ENCODE measurements at places on chromosomes 5 and 9.

- DNase-seq: no peak
These were observed 599 bp downstream of the MLLT3 start for GRCh38 chr9:20621471-20622329.

- no peak for DNase-seq
These were observed 129.4 kb upstream of the ICE1 start for GRCh38 chr5:5293029-5293428.

- no peak for DNase-seq
These were observed at the start of gene DMRT3 for GRCh38 chr9:976258-976942. Gene DMRT3, plus strand, starts transcription at chr9:976655. Its CDS starts 347 bp downstream, at chr9:977002.

DNA sequence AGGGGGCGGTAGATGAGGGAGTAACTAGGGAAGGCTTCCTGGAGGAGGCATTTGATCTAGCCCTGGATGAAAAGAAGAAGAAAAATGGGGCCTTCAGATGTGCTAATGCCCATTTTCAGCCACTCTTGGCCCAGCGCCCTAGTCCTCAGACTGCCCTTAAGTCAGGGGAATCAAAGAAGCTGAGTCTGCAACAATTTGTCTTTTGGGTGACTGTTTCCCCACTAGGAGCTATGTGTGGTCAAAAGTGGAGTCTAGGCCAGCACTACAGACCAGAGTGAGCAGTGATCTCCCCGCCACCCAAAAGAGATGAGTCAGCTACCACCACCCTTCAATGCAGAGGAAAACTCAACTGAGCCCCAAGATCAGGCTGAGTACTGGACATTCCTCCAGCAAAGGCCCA is 542.1 kb downstream of the BNC2 start:
- no peak for DNase-seq

GRCh38 chr5:58056546-58056945 is 403.3 kb downstream of the PLK2 start:
- no peak for DNase-seq

- DNase-seq: no peak
These were observed 10.3 kb upstream of the CD72 start for GRCh38 chr9:35628389-35628991.

DNA sequence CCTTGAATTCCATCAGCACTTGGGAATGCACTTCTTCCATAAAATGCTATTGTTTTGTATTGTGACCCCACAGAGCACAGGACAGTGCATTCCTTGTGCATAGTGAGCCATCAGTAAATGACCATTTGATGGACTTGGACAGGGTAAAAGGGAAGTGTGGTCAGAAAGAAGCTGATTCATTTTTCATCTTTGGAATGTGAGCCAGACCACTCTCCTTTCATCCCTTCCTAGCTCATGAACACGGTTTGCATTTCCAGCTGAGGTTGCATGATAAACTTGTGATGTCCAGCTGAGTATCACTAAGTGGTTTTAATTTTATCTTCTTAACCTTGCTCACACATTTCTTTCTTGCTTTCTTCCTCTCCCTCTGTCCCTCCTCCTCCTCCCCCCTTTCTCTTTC is 101.3 kb downstream of the NUDT12 start:
- no peak for DNase-seq

All from keratinocyte (primary cell).